NCI-H1930 (cell line): ENCODE measurements at places on chromosomes 3 and 15.

DNA sequence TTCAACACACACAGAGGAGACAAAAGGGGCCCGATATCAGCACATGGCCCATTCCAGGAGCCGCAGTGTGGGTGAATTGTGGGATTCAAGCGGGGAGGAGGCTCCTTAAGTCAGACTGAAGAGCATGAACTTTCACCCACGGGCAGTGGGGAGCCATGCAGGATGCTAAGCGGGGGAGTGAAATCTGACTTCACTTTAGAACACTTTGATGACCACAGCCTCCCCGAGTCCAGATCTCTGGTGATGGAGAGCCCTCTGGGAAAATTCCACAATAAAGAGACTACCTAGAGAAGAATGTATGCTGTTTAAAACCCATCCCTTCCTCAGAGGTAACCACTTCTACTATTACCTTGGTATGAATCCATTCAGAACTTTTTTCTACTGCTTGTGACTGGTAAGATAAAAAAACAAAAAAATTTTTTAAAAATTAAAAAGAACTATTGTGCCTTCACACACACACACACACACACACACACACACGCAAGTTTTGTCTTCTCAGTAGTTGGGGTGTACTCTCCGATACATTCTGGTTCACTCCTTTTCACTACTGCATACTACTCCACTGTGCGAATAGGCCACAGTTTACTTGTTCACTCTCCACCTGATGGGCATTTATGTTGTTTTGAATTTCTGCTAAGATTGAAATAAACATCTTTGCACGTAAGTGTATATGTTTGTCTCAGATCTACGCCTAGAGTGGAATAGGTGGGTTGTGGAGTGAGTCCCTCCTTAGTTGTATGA lies 2.0 kb upstream of the H1-8 start:
- no peak for DNase-seq

DNA sequence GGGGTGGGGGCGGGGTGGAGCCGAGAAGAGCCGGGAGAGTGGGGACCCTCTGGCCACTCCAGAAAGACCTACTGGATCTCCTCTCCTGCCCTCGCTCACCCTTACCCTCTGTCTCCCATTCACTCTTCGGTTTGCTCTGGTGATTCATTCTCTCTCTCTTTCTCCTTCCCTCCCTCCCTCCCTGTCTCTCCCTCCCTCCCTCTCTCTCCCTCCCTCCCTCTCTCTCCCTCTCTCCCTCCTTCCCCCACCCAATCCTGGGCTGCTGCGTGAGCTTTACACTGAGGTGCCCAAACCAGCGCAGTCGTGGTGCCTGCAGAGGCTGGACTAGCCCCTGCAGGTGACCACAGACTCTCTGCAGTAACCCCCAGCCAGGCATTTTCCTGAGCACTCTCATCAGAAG lies 32.2 kb upstream of the ADAMTS17 start:
- no peak for DNase-seq

- DNase-seq = no peak
These were observed 204.8 kb upstream of the IGF1R start for GRCh38 chr15:98443526-98443925.

GRCh38 chr3:7760718-7761117 lies 740.9 kb upstream of the LMCD1 start:
- no peak for DNase-seq

DNA sequence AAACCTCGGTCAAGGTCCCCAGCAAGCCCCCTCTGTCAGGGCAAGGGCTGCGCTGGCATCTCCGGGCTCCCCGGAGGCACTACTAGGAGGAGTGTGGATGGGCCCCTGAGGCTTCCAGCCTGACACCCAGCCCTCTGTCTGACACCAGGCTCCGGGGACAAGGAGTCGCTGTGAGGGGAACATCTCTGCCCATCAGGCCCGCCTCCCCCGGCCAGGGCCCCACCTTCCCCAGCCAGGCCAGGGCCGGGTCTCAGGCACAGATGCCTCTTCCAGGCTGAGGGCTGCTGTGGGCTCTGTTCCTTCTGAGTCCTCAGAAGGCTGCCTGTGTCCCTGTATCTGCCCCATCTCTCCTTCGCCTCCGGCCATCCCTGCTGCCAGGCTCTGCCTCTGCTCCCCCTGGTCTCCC lies 15.8 kb downstream of the CSPG4 start:
- DNase-seq = no peak

DNA sequence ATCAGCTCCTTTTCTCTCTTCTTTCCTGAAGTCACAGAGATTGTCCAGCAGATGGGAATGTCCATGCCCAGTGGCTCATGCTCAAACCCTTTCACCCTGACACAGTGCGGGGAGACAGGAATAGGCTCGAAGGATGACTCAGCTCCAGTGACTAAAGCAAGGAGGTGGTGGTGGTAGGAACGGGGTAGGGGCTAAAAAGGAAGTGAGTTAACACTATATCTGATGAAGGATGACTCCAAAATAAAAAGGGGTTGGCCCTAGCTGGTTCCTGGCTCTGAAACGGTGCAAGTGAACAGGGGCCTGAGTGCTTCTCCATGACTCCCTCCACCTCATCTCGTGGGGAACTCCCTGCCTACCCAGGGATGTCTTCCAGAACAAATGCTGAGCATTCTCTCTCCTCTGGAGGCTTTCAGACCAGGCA lies 167.4 kb upstream of the LPP start:
- DNase-seq = no peak

- no peak for DNase-seq
These were observed 38.0 kb downstream of the RNF13 start for GRCh38 chr3:149850787-149851584.

DNA sequence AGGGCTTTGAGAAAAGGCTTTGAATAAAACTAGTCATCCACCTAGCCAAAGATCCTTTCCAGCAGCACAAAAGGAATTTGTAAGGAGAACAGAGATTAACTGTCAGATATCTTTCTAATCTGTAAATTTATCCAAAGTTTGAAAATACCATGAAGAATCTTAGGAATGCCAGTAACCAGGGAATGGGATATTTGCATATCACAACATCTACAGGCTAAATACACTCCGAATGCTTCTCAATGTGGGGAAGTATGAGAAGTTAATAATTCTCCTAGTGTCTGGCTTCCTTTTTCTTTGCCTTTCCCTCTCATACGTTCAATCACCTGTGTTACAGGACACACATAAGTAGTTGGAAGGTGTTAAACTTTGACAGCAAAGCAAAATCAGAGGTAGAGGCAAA lies 7.8 kb downstream of the ANAPC13 start:
- no peak for DNase-seq

DNA sequence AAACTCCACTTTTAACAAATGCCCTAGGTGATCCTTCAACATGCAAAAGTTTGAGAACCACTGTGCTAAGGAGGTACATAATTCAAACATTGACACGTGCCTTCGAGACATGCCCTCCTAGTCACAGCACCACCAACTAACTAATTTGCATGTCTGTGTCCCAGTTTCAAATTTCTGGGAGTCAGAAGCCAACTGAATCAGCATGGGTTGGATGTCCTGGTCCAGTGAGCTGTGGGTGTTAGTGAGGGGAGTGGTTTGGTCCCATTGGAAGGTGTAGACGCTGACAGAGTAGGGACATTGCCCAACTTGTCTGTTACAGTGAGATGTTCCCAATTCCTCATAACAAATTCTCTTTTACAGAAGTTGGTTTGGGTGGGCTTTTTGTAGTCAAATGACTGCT lies 67.3 kb upstream of the ADPGK start:
- DNase-seq = no peak

DNA sequence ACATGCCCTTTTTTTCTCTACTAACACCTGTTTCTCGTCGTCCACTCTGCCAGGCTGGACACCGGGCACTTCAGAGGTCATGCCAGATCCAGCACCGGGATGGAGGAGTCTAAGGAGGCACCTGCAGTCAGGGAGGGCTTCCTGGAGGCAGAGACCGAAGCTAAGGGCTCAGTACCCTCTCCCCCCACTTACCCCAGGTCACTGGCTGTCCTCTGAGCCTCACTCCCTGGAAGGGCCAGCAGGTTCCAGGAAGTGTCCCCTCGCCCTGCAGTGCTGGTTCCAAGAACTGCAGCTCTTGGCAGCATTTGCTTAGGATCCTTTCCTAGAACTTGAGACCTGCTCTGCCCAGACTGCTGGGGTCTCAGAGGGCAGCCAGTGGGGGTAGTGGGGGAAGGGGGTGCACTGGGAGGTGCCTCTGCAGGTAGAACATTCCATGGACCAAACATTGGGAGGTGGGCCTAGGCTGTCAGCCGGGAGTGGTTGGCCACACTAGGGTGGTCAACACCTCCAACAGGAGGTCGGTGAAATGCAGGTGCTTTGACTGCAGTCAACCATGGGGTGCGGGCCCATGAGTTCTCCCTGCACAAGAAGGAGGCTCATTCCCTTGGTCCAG lies 11.3 kb downstream of the CISH start:
- DNase-seq = no peak
